ENCODE measurements at places on chromosomes 5 and 9.

- no peak for DNase-seq
These were observed 8.1 kb upstream of the RAD23B start for GRCh38 chr9:107274953-107275422.

DNA sequence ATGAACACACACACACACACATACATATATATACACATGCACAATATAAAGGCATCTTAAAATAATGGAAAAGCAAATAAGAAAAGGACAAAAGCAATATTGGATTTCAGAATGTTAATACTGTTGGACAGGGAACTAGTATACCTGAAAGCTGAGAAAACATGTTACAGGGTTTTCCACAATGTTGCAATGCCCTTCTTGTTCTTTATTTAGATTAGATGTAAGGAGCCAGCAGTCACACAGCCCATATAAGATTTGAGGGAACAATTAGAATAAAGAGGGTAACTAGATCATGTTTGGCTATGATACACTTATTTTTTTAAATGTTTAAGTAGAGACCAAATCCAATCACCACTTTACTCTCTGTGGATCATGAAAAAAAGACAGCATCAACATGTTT is 61.7 kb downstream of the SH3TC2 start:
- no peak for DNase-seq

- no peak for DNase-seq
These were observed 73.6 kb upstream of the ADAMTS16 start for GRCh38 chr5:5066276-5067186.

- no peak for DNase-seq
These were observed 64.7 kb upstream of the TRPC7 start for GRCh38 chr5:136430081-136430480.

DNA sequence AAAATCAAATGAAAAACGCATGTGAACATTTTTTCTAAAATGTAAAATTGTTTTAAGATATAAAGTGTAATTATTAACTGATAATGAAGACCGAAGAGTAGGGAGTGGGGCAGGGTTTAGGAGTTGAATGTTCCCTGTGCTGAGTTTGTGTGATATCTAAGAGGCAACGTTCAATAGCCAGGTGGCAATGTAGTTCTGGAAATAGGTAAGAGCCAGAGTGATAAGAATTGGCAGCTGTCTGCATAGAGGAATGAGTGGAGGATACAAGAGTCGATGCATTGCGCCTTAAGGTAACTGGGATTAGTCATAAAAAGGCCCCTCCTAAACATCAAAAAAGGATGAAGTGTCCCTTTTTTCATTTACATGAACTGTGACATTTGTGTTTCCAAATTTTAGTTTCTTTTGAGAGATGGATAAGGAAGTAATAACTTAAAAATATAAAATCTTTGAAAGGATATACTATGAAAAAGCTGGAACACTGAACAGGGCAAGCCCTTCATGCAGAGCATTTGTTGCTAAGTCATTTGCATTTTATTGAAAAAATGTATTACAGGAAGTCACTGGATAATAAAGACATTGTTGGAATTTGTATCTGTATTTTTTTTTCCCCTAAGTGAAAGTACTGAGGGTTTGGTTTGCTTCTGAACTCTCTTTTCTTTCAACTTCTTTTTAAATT is 659.3 kb downstream of the ACTL7B start:
- no peak for DNase-seq

DNA sequence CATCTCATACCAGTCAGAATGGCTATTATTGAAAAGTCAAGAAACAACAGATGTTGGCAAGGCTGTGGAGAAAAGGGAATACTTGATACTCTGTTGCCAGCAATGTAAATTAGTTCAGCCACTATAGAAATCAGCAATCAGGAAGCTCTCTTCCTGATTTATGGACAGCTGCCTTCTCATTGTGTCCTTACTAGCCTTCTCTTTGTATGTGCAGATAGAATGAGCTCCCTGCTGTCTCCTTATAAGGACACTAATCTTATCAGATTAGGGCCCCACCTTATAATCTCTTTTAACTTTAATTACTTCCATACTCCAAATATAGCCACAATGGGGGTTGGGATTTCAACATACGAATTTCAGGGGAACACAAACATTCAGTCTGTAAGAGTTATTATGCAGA is 38.0 kb downstream of the KCNV2 start:
- no peak for DNase-seq

DNA sequence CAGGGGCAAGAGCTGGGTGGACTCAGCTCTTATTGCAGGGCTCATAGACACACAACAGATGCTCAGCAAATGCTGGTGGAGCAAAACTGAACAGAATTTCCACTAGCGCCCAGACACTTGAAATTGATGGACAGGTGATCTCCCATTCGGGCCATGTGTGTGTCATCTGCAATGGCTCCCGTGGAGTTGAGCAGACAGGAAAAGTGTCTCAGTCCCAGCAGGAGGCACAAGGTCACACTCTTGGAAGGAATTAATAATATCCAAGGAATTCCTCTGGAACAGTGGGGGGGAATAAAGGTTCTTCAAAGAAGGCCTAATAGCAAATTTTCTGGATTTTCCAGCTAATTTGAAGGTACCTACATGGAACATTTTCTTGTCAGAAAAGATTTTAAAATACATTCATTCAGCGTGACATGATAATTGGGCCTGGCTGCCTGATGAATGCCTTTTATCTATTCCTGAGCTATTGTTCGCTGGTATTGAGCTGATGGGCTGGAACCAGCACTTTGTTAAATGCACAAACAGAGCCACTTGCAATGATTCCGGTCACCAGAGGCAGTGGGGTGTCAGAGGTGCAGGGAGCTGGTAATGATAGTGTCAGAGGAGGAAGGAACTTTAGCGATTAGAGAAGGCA is 31.5 kb upstream of the ALDH1B1 start:
- no peak for DNase-seq

- no peak for DNase-seq
These were observed 424.7 kb upstream of the FAM174A start for GRCh38 chr5:100110497-100110896.

DNA sequence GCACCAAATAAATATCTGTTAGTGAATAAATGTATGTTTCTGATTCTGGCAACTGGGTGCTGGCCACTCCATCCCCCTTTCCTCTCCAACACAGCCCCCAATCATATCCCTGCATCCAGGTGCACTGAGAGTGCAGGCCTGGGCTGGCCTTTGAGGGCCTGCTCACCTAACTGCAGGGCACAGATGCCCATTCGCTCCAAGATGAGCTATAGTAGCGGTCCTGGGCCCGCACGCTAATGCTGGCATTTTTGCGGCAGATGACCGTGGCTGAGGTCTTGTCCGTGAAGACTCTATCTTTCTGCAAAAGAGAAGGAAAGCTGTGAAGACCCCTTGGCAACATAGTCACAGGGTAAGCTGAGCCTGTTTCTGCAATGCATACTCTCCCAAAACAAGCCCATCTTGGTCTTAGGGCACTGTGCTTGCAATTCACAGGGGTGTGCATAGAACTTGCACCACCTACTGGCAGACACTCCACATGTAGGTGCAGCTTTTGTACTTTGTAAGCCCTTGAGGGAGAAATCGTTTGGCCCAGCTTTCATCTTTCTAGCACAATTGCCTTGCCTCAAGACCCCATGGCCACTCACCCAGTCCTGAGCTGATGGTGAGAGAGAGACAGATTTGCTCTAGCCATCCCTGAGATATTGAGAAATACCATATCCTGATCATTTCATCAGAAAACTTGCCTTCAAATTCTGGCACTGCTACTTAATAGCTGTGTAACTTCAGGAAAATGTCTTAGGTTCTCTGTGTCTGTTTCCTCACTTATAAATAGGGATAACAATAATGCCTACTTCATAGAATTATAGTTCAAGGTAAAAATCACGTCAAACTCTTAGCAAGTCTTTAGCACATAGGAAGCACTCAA is 13.5 kb downstream of the IL12B start:
- no peak for DNase-seq

DNA sequence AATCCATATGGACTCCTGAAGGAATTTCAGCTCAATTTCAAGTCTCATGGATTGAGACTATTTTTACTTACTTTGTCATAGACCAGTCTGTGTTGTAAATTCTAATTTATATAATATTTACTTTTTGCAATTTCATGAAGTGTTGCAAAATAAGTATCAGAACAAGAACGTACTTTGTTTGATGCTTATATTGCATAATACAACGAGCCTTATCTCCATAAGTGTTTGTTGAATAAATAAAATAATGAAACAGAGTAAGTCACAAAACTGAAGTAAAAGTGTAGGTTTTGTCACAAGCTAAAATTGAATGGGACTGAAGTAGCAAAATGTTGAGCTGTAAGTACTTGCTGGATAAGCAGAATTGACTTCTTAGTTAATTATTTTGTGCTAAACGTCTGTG is 3.0 kb upstream of the LIFR start:
- DNase-seq, result no peak

- no peak for DNase-seq
These were observed 1.3 kb downstream of the SLC1A1 start for GRCh38 chr9:4491626-4491975.

DNA sequence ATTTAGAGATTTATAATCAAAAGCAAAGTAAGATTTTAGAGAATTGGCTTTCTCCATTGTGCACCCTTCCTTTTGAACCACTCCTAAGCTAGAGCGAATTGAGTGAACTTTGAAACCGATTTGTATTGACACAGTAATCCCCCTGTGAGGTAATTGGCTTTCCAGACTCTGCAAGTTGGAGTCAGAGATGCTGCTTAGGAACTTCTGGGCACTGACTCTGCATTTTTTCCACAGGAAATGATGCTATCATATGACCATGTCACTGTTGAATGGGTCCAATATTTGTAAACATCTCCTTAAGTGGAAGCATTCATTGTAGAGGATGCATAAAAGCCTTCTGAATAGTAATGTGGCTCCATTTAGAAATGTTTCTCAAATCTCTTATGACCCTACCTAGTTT is 394.4 kb upstream of the ZNF608 start:
- peak; percentile 38 for DNase-seq

DNA sequence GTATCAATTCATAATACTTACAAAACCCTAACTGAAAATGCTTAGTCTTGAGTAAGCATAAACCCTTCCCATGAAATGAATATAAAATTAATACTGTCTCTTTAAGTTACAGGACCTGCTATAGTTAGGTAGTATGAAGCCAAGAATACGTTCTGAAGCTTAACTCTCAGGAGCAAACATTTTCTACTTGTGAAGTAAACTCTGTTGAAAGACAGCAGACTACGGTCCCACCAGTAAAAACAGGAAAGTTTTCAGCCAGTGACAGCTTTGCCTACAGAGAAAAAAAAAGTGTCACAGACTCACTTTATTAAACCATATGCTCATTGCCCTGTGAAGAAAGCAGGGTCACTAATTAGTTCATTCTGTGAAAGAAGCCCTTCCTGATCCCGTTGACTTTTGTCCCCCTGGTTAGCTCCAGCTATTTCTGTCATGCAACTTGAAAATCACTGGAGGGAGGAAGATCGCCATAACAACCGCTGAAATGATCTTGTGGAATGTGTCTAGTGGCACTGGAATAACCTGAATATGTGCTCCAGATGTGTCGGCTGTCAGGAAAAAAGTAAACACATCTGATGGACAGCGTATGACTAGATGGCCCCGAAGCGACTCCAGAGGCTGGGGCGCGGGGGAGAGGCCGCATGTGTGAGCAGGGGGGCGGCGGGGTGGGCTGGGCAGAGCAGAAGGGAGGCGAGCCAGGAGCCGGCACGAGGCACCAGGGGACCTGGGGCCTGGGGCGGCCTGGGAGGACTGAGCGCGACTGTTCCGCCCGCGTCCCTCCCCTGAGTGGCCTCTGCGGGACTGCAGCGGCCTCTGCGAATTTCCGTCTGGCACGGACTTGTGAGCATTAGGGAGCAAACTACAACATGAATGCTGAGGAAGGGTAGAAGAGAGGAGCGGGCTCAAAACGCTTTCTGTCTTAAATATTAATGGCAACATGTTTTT is 41.9 kb downstream of the BNC2 start:
- DNase-seq, result peak; percentile 4

- DNase-seq, result no peak
These were observed 125.4 kb downstream of the ARHGEF28 start for GRCh38 chr5:73751254-73751914.

GRCh38 chr5:8446179-8446578 is 577.2 kb downstream of the MTRR start:
- DNase-seq, result no peak

DNA sequence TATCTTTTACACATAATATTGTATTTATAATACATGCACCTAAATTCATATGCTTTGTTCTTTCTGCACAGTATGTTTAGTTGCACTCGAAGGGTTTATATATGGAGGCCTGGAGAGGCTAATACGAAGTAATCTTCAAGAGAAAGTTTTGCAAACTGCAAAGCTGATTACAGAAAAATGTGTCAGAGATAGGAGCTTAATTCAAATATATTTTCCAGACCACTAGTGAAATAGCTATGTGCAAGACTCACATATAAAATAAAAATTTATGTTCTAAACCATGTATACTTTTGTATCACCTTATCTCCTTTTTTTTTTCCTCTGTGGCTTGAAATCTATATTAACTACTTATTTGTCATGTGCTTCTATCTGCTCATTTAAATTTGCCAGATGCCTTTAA is 313.8 kb downstream of the EFNA5 start:
- no peak for DNase-seq

GRCh38 chr5:180643191-180643851 is 6.1 kb downstream of the FLT4 start:
- no peak for DNase-seq

DNA sequence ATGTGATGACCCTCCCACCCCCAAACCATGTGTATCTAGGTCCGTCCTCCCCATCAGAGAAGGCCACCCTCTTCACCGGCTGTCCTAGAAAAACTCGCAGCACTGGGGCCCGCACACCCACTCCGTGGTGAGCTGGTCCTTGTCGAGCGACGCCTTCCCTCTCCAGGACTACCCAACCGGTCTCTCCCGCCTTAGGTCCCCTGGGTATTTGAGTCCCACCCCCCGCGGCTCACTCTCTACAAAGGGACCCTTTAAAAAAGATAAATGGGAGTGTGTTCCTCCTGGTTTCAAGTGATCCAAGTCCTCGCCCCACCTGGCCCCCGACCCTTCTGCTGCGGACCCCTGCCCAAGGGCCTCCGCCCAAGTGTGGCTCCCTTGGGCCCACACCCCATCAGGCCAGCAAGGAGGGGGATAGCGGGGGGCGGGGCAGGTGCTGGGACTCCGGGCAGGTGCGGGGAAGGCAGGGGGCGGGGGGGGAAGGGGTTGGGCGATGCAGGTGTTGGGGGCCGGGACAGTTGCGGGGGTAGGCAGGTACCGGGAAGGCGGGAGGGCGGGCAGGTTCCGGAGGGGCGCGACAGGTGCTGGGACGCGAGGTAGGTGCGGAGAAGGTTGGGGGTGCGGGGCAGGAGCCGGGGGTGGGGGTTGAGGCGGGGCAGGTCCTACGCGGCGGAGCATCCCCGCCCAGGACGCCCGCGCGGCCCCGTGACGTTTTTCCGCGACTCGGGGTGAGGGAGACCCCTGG is 970 bp upstream of the ARRDC1 start:
- no peak for DNase-seq

Data from globus pallidus (tissue), 1 donor.